Activated CD4-positive, alpha-beta T cell treated with anti-CD3 and anti-CD28 coated beads for 4 hours (primary cell): ENCODE measurements at places on chromosomes 2 and 18.

DNA sequence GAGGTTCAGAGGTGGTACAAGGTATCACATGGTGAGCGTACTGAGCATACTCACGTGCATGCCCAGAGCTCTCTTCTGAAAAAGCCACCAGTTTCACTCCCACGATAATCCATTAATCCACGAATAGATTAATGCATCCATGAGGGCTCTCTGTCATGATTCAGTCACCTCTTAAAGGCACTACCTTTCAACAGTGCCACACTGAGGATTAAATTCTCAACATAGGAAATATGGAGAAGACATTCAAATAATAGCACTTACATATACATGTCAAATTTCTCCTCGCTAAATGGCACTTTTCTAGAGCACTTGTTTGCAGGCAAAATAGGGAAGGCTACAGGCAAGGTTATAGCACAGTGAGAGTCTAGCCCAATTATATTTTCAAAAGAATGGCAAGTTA lies 825.9 kb downstream of the TRIB2 start:
- no peak for DNase-seq

DNA sequence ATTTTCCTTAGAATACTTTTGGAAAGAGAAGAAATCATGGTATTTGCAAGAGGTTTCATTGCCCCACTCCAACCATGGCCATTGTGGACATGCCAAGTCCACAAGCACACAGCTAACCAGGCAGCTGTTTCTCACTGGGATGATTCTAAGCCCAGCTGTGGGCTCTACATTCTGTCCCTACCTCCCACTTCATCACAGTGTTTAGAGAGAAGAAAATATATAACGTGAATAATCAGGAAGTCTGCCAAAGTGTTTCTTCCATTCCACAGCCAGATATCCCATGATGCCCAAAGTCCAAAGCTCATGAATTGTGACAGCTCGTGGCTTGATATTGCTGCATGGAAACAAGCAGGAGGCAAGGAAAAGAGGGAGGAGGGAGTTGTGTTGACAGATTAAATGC lies 433.7 kb upstream of the GYPC start:
- no peak for DNase-seq

GRCh38 chr2:238378230-238379095 lies 48.3 kb upstream of the ASB1 start:
- DNase-seq, result no peak

- no peak for DNase-seq
Measured at GRCh38 chr18:75745147-75745546, 317.6 kb upstream of the SMIM21 start.

DNA sequence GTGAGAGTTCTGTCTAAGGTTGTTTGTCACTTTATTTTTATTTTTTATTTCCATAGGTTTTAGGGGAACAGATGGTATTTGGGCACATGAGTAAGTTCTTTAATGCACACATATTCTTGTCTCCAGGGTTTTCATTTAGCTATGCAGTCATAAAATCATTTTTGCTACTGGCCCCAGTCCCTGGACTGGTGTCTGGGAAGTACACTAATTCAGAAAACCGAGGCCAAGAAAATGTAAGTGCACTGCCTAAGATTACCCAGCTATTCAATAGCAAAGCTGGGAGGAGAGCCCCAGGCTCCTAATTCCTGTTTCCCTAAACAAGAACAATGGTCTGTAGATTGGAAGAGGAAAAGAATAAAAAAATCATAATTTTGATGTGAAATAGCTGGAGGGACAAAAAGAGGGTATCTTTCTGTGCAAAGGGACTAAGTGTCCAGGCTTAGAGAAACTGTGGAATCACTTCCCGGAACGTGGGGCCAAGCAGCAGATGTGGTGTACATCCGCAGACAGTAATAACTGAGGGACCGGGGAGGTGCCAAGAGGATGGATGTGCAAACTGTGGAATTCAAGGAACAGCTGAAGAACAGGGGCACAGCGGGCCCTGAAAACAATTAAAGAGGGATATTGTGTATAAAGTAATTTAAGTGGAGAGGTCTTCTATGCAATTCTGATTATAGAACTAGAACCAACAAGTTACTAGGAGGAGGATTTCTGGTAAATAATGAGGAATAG lies 236.3 kb downstream of the ACKR3 start:
- no peak for DNase-seq

GRCh38 chr2:170814533-170815230 lies 2.0 kb upstream of the GAD1 start:
- no peak for DNase-seq

- no peak for DNase-seq
Measured at GRCh38 chr18:51211552-51211951, 14.1 kb upstream of the MEX3C start.

GRCh38 chr2:32399221-32399620 lies 42.4 kb downstream of the BIRC6 start:
- no peak for DNase-seq

DNA sequence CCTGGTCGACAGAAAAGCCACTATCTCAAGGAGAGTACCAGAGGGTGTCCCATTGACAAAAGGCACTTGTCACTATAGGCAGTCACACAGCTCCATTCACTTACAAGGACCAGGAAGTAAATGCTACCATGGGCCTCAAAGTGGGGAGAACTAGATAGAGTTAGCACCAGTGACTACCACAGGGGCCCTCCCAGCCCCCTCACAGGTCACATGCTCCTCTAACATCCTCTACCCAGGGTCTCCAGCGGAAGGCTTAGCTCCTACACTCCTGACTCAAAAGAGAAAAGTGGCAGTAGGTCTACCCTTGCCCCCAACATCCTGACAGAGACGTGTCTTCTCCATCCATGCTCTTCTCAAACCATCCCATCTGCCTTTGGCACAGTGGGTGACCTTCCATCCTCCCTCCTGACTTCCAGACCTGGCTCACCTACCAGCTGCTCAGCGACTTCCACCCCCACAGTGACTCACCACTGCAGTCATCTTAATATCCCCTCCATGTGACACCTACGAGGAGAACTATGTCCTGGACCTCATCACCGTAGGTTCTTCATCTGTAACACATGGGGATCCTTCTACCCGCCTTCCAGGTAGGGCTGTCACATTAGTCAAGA lies 5.6 kb upstream of the DNMT3A start:
- no peak for DNase-seq

DNA sequence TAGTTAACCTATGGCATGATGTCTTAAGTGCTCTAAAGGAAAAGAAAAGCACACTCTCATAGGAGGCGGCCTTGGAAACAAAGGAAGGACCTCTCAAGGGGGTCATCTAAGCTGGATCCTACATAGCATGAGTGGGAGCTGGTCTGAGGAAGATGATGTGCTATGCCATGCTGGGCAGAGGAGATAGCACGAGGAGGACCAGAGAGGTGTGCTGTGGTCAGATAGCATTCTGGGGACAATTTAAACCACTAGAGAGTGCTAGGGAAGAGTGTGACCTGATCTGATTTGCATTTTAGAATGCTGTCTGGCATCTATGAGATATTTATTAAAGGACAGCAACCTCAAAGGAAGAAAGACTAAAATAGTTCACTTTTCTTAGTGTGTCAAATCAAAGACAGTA lies 910.1 kb upstream of the CELF4 start:
- DNase-seq, result no peak

DNA sequence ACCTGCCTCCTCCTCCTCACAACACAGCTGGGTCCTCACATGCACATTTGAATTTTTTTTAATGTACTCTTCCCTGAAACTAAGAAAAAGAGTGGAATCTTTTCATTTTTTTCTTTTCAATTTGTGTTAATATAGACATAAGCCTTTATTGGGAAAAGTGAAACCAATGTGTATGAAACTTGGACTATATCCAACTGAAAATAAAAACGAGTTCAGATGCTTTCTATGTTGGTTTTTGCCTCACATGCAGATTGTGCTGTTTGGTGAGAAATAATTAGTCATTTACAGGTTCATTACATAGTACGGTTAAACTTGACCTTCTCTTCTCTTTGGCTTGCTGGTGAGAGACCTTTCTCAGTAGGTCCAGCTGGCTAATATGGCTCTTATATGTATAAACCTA lies 515.2 kb upstream of the FANCL start:
- no peak for DNase-seq

GRCh38 chr2:233033672-233034071 lies 1.2 kb downstream of the NEU2 start:
- DNase-seq, result no peak

DNA sequence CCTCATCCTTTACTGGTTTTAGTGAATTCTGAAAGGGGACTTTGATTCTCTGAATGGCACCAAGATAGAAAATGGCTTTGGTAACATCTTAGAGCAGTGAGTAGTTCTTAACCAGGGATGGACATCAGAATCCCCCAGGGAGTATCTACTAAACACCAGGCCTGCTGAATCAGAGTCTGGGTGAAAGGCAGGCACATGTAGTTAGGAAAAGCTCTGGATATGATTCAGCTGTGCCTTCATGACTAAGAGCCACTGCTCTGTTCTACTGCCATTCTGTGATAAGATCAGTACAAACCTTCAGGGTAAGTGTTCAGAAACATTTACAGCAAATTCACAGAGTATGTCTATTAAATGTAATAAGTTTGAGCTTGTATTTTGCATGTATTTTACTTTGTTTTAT lies 46.2 kb upstream of the B3GNT2 start:
- no peak for DNase-seq

- no peak for DNase-seq
Measured at GRCh38 chr2:234611209-234611608, 114.3 kb upstream of the ARL4C start.

DNA sequence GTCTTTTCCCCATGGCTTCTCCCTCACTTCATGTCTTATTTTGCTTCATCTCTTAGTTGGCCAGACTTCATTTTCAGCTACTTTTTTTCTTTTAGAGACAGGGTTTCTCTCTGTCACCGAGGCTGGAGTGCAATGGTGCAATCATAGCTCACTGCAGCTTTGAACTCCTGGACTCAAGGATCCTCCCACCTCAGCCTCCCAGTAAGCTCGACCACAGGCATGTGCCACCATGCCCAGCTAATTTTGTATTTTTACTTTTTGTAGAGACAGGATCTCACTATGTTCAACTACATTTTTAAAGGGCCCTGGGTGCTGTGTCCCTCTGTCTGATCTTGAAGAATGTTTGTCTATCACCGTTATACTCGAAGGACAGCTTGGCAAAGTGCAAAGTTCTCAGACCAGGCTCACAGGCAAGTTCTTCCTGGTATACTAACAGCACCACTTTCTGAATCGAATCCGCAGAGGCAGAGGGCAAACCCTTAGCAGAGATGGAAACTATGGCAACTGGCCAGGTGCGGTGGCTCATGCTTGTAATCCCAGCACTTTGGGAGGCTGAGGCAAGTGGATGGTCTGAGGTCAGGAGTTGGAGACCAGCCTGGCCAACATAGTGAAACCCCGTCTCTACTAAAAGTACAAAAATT lies 60.9 kb downstream of the SOWAHC start:
- no peak for DNase-seq

- no peak for DNase-seq
Measured at GRCh38 chr2:160666154-160667060, 172.8 kb upstream of the RBMS1 start.

GRCh38 chr2:233075966-233076339 lies 15.8 kb downstream of the INPP5D start:
- no peak for DNase-seq

GRCh38 chr2:219425238-219426067 lies 7.3 kb downstream of the DES start:
- no peak for DNase-seq

DNA sequence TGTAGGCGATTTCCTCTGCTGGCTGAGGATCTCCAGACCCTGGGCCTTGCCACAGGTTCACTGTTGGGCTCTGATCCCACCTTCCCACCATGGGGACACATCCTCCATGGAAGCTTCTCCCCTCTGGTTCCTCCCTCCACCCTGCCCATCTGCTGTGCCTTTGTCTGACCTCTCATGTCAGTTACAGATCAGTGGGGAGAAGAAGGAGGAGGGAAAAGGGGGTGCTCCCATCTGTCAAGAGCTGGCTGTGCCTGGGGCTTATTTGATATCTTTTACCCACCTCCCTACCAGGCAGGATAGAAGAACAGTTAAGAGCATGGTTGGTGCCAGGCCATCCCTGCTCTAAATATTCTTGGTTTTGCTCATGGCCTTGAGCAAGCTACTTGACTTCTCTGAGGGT lies 12.3 kb upstream of the DNAJB2 start:
- no peak for DNase-seq

DNA sequence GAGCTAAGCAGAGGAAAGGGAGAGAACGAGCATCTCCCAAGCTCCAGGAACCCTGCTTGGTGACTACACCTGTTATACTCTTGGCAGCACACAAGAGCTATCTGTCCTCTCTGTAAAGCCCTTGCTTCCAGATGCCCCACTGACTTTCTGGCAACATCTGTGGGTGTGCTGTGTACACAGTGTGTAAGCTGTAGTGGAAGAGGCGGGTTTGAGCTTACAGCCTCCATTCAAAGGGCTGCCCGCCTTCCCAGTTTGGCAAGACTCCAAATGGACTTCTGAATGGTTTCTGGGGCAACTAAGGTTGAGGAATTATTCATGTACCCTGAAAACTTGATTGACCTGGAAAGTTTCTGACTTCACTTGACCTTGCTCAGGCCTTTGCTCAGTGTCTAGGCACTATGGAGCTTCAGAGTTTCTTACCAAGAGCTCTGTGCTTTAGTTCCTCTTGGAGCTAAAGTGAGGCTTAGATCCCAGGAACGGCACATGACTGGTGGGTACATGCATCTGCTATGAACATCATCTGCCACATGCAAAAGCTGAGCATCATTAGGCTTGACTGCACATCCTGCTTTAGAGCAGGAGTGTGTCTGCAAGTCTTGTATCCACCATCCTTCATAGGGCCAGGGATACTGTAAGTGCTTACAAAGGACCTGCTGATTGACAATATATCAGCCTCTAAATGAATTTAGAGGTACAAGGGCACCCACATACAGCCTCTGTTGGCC lies 290.9 kb upstream of the SIX2 start:
- no peak for DNase-seq

DNA sequence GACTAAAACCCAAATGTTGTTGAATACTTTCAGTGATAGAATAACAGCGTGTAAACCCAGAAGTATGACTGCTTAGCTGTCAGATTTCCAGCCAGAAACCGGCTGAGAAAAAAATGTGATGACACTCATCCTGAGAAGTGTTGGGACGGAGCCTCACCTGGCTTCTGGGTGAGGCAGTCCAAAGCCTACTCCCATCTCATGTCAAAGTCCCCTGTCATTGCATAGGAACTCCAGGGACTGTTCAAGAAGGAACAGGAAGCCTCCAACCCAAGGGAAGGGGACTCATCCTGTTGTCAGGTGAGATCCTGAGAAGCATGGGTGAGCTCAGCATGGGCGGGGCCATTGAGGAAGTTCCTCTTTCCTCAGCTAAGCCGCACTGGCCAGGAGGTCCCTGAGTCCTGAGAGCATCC lies 11.3 kb upstream of the CHRNA1 start:
- no peak for DNase-seq

GRCh38 chr18:54147439-54147838 lies 77.0 kb downstream of the MBD2 start:
- no peak for DNase-seq
